ENCODE measurements at places on chromosomes 2 and 18.

GRCh38 chr18:30999887-31000628 lies 42.5 kb downstream of the DSC3 start:
- no peak for DNase-seq

- DNase-seq, result peak; percentile 71
These were observed 776 bp upstream of the SPEG start for GRCh38 chr2:219433666-219434467.

GRCh38 chr18:8046441-8046840 lies 479.3 kb downstream of the PTPRM start:
- DNase-seq, result no peak

GRCh38 chr2:144328938-144329337 lies 191.0 kb downstream of the ZEB2 start:
- DNase-seq, result no peak

- DNase-seq, result no peak
These were observed 120.6 kb downstream of the PRKRA start for GRCh38 chr2:178330175-178331017.

GRCh38 chr2:234638966-234639365 lies 142.1 kb upstream of the ARL4C start:
- no peak for DNase-seq

DNA sequence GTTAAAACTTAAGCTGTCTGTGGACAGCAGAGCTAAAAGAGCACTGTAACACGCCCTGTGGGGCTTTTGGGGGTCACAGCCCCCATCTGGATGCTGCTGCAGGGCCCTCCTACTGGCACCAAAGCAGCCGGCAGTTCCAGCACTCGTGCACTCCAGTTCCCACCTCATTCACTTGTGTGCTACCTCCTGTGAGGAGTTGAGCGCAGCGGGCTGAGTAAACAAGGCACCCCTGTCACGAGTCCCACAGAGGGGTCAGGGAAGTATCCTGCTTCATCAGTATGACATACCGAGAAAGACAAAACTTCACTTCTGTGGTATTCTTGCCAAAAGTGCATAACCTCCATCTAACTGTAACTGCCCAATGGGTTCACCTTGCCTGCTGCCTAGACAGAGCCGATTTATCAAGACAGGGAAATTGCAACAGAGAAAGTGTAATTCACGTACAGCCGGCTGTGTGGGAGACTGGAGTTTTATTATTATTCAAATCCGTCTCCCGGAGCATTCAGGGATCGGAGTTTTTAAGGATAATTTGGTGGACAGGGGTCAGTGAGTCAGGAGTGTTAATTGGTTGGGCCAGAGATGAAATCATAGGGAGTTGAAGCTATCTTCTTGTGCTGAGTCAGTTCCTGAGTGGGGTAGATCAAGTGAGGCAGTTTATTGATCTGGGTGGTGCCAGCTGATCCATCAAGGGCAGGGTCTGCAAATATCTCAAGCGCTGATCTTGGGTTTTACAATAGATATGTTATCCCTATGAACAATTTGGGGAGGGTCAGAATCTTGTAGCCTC lies 41.6 kb downstream of the TMEM17 start:
- DNase-seq, result no peak

GRCh38 chr2:100178864-100179263 lies 36.5 kb upstream of the AFF3 start:
- no peak for DNase-seq

DNA sequence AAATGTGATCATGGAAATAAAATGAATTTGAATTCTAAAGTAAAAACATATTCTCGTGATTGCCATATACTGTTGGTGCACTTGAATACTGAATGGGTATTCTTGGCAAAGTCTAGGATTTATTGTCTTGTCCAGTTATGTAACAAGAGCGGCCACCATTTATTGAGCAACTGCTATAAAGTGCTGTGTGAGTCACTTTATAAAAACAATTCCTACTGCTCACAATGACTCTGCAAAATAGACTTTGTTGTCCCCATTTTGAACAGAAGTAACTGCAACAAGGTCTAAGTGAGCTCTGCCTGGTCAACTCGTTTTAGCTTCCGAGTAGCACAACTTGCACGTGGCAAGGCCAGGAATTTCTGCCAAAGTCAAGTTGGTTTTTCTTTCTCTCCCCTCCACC lies 995.6 kb upstream of the FANCL start:
- no peak for DNase-seq

DNA sequence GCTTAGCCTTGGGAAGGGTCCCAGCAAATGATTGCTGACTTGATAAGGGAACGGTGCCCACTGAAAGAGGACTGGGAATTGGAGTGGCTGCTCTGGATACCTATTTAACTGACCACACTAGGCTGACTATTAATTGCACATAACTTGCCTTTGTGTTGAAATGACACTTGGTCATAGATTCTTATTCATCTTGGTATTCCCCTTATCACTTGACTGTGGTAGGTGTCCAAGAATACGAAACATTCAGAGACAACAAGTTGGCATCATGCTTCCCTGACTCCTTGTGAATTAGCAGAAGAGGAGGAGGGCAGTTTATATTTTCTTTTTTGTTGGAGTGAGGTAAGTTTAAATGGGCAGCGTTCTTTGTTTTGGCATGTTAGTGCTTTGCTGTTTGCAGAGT lies 13.4 kb downstream of the FMNL2 start:
- peak; percentile 28 for DNase-seq

GRCh38 chr2:2015646-2016045 lies 271.3 kb upstream of the PXDN start:
- DNase-seq, result no peak

GRCh38 chr2:237250599-237250998 lies 163.4 kb downstream of the COL6A3 start:
- DNase-seq, result no peak

- DNase-seq, result no peak
These were observed 261.3 kb upstream of the MEIS1 start for GRCh38 chr2:66173645-66174044.

DNA sequence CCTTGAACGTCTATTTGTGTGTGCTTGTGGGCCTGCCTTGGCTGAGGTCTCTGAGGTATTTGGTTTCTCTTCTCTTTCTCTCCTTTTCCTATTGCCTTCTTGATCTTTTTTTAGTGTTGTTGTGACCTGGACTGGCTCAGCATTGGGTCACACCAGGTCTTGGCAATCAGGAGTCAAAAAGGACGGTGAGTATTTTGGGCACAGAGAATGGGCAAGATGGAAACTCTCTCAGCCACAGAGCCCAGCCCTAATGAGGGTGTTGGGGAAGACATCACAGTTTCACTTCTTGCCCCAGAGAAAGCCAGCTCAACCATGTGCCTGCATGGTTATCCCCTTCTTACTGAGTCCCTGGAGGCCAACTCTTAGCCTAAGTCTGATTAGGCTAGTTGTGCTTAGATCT lies 13.7 kb upstream of the INO80C start:
- no peak for DNase-seq

- DNase-seq, result no peak
These were observed 141.5 kb downstream of the RPIA start for GRCh38 chr2:88832992-88833389.

- DNase-seq, result no peak
These were observed 268.3 kb downstream of the FBXO15 start for GRCh38 chr18:73879328-73879727.
